Liver (tissue), 10 donors: ENCODE measurements at places on chromosomes 6 and 20. TPM values are rescaled to one million over a fixed set of nuclear protein-coding genes. Genes with fewer than 3 reads are reported as not detected.

TMEM14C gene
- 36.8 TPM for total RNA-seq

GPX6 gene
- total RNA-seq, result not detected

TOMM6 gene
- total RNA-seq, result 50.1 TPM

PXMP4 gene
- 11.1 TPM for total RNA-seq

DNA sequence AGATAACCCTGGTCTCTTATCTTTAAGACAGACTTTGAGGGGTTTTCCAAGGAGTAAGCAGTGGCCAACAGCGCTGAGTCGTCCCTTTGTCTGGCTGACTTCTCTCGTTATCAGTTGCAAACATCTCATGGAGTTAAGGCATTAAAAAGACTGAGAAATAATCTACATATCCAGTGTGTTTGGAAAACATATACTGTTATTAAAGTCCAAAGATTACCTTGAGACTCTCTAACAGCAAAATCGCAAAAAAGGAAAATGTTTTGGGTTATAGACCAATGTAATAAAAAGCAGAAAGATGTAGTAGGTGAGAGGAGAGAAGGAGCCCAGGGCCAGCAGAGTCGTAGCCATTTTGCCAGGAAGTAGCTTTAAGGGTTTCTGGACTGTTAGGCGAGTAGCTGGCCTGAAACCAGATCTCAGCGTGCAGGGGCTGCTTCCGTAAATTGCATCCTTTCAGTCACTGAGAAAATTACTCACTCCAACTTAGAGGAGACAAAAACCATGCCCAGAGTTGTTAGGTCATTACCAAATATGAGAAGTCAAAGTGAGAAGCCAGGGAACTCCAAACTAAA, 24.6 kb downstream of the MYLK4 start:
- no peaks in the 10 kb centered on the region for H3K27me3 ChIP-seq
- no peak overlapping the region for H3K4me3 ChIP-seq
- DNase-seq, result no peak
- H3K36me3 ChIP-seq, result no peaks in the 10 kb centered on the region
- no peaks in the 10 kb centered on the region for H3K4me1 ChIP-seq
- H3K27ac ChIP-seq, result no peak overlapping the region

GRCh38 chr6:118959903-118960302, 24.9 kb upstream of the MCM9 start:
- H3K27me3 ChIP-seq, result no peaks in the 10 kb centered on the region
- H3K27ac ChIP-seq, result no peak overlapping the region
- no peaks in the 10 kb centered on the region for H3K36me3 ChIP-seq
- DNase-seq, result no peak
- no peaks in the 10 kb centered on the region for H3K4me1 ChIP-seq

DNA sequence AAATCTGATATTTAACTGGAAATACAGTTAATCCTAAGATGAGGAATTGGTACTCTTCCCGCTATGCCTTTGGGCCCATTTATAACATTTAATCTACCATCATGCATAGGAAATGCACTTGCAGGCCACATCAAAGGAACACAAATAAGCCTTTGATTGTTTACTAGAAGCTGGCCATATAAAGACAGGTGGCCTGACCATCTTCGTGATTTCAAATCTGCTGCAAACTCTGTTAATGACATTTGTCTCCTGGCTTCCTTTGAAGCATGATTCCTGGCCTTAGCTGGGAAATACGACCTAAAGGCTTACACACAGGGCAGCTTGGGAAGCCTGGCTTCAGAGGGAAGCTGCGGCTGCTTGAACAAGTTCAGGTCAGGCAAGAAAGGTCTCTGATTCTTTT, 552.1 kb downstream of the CDH26 start:
- H3K27me3 ChIP-seq, result no peaks in the 10 kb centered on the region
- DNase-seq, result no peak
- no peak overlapping the region for H3K4me3 ChIP-seq
- no peak overlapping the region for H3K27ac ChIP-seq

GRCh38 chr20:19977373-19977770, 39.8 kb upstream of the NAA20 start:
- H3K4me3 ChIP-seq, result no peak overlapping the region
- no peak for DNase-seq
- no peaks in the 10 kb centered on the region for H3K27me3 ChIP-seq
- no peak overlapping the region for H3K27ac ChIP-seq

- H3K4me1 ChIP-seq, result no peaks in the 10 kb centered on the region
- no peaks in the 10 kb centered on the region for H3K36me3 ChIP-seq
- no peak overlapping the region for H3K4me3 ChIP-seq
- peak; percentile 32 for DNase-seq
- no peak overlapping the region for H3K27ac ChIP-seq
Measured at GRCh38 chr6:33975661-33976436, 170.0 kb downstream of the GRM4 start.

GRCh38 chr6:16279243-16279642, 40.9 kb downstream of the GMPR start:
- H3K36me3 ChIP-seq, result no peaks in the 10 kb centered on the region
- H3K27ac ChIP-seq, result no peak overlapping the region
- no peaks in the 10 kb centered on the region for H3K4me1 ChIP-seq

GRCh38 chr6:11968241-11968806, 43.8 kb upstream of the HIVEP1 start:
- no peak overlapping the region for H3K27ac ChIP-seq
- DNase-seq, result no peak
- H3K27me3 ChIP-seq, result no peaks in the 10 kb centered on the region
- no peak overlapping the region for H3K4me3 ChIP-seq
- H3K36me3 ChIP-seq, result no peaks in the 10 kb centered on the region

- peaks cover 88% of the 10 kb centered on the region for H3K4me1 ChIP-seq
- H3K4me3 ChIP-seq, result no peak overlapping the region
- H3K27me3 ChIP-seq, result no peaks in the 10 kb centered on the region
- no peaks in the 10 kb centered on the region for H3K36me3 ChIP-seq
Measured at GRCh38 chr6:43917878-43918382, 147.9 kb downstream of the VEGFA start.

DNA sequence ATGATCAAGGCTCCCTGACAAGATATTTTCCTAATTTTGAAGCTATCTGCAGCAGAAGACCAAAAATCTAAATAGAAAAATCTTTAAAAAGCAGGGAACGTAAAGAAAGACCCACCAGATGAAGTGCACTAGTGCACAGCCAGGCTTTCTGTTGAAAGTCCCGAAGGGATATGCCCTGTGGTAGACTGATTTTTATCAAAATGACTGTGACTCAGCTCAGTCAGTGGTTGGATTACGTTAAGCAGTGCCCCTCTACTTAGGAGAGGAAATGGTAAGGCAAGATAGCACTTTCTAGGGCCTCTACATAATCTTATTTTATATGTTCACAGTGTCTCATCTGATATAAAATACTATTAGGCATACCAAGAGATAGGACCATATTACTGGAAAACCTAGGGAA, 123.4 kb upstream of the RAB32 start:
- H3K4me3 ChIP-seq, result no peak overlapping the region
- no peak overlapping the region for H3K27ac ChIP-seq
- H3K27me3 ChIP-seq, result no peaks in the 10 kb centered on the region
- no peaks in the 10 kb centered on the region for H3K36me3 ChIP-seq
